ENCODE measurements at places on chromosomes 7 and 10.

- DNase-seq: no peak
These were observed 19.3 kb upstream of the ZNF680 start for GRCh38 chr7:64581926-64582894.

DNA sequence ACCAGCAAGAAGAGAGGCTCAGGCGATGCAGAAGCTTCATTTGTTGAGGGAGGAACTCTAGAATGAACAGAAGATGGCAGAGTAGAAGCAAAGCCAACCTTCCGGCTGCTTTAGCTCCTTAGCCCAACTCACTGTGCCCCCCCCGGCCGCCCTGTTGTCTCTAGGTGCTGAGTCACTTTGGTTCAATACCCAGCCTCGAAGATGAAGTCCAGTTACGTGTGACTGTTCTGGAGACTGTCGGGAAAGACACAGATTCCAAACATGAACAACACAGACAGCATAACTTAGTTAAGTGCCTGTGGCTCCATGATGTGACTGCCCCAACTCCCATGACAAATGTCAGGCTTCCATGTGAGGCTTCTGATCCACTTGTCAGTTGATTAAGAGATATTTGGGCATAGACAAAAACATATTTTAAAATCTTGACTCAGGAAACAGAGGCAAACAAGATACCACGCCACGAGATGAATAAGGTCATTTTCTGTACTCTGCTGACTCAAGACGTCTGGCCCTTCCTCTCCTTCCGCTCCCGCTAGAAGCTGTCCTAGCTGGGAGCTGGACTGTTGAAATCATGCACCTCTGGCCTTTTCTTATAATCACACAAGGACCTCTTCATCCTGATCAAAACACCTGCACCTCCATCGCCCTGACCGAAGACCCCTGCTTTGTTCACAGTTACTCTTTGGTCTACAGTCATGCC, 199.3 kb downstream of the FRMD4A start:
- no peak for DNase-seq

GRCh38 chr10:553233-553632, 136.2 kb downstream of the DIP2C start:
- no peak for DNase-seq

- DNase-seq: no peak
These were observed 36.9 kb downstream of the FOXL3 start for GRCh38 chr7:326809-327232.

- no peak for DNase-seq
These were observed 30.7 kb downstream of the DNAJB9 start for GRCh38 chr7:108600399-108600798.

- no peak for DNase-seq
These were observed 51.0 kb downstream of the CDH23 start for GRCh38 chr10:71447676-71448075.

GRCh38 chr7:5225616-5226290, 35.7 kb downstream of the WIPI2 start:
- no peak for DNase-seq

- no peak for DNase-seq
These were observed 149.5 kb downstream of the SFMBT2 start for GRCh38 chr10:7261351-7261750.

- no peak for DNase-seq
These were observed 44.4 kb downstream of the CUBN start for GRCh38 chr10:17085011-17085725.

DNA sequence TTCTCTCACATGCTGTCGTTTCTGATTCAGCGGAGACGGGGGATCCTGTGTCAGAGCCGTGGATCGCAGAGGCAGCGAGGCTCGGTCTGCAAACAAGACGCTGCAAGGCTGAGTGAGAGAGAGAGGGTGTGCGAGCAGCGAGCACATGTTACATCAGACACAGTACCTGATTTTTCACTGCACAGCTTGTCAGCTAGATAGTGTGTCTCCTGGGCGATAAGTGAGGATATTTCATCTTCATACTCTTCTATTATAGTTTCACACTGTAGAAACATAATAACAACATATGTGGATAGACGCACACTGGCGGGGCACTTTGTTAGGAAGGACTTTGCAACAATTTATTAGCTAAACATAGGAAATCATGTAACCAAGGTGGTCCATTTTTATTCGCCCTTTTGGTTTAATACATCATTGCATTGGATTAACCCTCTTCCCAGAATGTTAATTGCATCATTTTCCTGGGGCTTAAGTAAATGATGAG, 39.5 kb downstream of the CNPY1 start:
- no peak for DNase-seq

GRCh38 chr7:149714910-149715471, 58.4 kb downstream of the ZNF467 start:
- DNase-seq: no peak

DNA sequence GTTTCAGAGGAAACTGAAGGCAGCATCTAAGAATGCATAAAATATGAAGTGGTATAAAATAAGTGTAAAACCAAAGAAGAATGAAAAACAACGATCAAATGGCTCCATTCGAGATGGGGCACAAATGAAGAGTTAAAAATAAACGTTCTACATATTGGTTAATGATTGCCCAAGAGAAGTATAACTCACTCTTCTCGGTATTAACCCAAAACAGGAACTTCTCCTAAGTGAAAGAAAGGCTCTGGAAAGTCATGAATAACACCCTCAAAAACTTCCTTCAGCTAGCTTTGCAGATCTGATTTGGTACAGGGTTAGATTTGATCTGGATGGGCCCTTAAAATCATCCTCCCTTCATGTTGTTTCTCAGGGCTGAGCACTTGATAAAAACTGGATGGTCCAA, 94.3 kb upstream of the ADO start:
- no peak for DNase-seq

DNA sequence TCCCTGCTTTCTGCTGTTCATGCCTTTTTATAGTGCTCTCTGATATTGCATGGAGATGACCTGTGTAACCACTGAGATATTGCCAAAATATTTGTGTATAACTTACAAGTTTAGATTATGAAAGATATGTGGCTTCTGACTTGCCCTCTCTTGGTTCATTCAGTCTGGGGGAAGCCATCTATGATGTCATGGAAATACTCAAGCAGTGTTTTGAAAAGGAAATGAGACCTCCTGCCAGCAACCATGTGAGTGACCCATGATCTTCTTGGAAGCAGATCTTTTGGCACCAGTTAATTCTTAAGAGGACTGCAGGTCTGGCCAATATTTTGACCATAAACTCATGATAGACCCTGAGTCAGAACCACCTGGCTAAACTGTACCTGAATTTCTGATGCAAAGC, 183.0 kb downstream of the THSD7A start:
- DNase-seq: no peak

DNA sequence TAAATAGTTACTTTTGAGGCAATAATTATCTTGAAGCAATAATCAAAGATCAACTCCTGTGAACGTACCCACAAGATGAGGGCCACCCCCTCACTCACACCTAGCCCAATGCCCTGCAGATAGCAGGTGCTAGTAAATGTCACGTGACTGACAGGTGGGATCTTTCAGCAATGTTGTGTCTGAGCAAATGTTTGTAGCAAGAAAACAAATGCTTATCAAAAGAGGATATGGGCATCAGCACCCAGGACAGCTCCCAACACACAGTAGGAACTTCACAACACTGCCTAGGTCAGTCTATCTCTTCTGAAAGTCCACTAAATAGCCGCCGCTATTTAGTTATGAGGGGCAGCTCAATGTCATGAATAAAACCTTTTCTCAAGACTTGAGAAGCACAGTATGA, 120.8 kb upstream of the PDLIM1 start:
- DNase-seq: no peak

GRCh38 chr7:46281071-46281470, 360.0 kb upstream of the IGFBP3 start:
- no peak for DNase-seq

GRCh38 chr7:16747102-16747501, 6.5 kb upstream of the TSPAN13 start:
- no peak for DNase-seq

DNA sequence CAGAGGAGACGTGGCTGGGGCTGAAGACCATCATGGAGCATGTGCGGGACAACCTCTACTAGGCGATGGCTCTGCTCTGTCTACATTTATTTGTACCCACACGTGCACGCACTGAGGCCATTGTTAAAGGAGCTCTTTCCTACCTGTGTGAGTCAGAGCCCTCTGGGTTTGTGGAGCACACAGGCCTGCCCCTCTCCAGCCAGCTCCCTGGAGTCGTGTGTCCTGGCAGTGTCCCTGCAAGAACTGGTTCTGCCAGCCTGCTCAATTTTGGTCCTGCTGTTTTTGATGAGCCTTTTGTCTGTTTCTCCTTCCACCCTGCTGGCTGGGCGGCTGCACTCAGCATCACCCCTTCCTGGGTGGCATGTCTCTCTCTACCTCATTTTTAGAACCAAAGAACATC, 22.0 kb upstream of the CPA5 start:
- no peak for DNase-seq

DNA sequence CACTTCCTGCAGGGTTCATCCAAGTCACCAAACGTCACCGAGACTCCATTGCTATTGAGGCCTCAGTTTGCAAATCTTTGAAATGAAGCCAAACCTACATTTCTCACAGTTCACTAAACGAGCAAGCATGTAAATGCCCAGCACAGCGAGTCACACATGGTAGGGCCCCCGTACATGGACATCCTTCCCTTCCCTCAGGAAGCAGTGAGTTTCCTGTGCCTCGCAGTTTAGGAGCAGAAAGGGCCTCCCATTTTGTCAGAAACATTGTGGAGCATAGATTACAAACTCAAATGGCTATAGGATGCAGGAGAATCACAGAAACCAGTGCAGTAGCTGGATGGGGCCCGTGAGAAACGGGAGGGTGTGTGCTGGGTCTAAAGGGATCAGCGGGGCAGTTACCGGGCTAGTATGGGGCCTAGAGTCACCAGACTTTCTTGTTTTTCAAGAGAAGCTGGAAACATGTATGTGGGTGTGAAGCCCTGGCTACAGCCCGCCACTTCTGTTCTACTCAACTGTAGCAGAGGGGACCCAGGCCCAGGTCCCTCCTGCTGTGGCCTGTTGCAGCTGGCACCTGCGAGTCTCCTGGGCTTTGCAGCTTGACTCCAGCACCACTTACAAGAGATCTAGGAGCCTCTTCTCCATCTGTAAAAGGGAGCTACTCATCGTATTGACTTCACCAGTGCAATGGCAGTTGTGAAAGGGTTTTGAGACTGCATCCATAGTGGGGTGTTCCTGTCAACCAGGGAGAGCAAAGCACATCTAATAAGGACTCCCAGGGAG, 14.2 kb upstream of the SLC18A3 start:
- DNase-seq: no peak

DNA sequence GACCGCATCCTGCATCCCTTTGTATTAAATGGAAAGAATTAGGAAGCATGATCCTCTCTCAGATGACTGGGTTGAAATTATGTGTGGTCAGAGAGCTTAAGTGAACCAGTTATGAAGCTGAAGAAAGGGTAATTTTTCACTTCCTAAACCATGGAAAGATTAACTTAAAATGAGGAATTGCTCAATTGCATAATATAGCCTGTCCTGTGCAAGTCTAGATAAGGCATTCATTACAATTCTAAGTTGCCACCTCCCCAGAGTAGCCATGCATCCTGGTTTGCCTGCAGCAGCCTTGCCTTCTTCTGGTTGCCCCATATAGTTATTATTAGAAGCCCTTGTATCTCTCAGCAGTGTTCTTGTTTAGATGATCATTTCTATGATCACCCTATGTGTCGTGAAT, 45.3 kb downstream of the STARD3NL start:
- no peak for DNase-seq

GRCh38 chr7:97187067-97187466, 69.6 kb downstream of the SDHAF3 start:
- DNase-seq: no peak

DNA sequence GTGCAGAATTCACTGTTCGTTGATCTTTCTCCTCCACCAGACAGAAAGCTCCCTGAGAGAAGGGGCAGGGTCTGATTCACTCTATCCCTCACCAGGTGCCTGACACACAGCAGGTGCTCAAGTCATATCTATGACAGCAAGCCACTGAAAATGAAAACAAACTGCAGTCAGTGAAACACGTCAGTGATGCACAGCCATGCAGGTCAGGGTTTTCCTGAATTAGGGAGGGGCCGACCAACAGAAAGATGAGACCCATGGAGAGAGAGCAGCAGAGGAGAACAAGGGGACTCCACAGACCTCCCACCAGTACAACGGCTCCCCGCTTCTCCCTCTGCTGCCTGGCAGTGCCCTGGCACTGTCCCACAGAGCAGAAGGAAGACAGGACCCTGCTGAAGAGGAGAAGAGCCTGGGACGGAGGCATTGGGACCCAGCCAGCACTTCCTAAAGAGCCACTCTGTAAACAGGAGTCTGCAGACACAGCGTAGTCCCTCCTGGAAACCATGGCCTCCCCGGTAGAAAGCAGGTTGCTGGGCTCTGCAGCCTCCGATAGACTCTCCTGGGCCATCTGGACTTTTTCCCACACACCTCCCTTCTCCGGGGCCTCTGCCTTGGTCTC, 50.3 kb downstream of the FAM53B start:
- no peak for DNase-seq

- no peak for DNase-seq
These were observed 93.7 kb downstream of the CFAP58 start for GRCh38 chr10:104447331-104447730.
